ENCODE measurements at places on chromosomes 1 and 21. TPM values are rescaled to one million over a fixed set of nuclear protein-coding genes. Genes with fewer than 3 reads are reported as not detected.

- no peak for DNase-seq
Observed at GRCh38 chr1:226154593-226154992, 31.9 kb downstream of the ACBD3 start.

GRCh38 chr1:242467556-242468145 lies 56.8 kb downstream of the PLD5 start:
- peak; percentile 41 for DNase-seq

GRCh38 chr1:207849016-207849415 lies 61.9 kb downstream of the CD34 start:
- DNase-seq = no peak

DNA sequence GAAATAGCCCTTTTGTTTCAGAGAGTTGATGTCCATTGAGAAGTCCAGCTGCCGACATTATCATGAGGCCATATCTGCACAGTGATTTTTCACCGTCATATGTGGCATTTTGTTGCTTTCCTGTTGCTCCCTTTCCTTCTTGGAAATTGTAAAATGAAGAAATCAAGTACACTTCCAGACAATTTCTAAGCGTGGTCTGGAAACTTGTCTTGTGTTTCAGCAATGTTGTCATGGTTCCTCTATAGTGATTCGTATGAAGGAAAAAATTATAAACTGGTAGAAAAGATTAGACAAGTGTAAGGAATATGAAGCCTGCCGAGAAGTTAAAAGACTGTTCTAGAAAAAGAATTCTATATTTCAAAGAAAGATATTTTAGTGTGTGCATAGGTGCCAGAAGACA lies 17.7 kb downstream of the NTNG1 start:
- no peak for DNase-seq

GRCh38 chr1:230171356-230172015 lies 104.4 kb downstream of the GALNT2 start:
- DNase-seq = no peak

DNA sequence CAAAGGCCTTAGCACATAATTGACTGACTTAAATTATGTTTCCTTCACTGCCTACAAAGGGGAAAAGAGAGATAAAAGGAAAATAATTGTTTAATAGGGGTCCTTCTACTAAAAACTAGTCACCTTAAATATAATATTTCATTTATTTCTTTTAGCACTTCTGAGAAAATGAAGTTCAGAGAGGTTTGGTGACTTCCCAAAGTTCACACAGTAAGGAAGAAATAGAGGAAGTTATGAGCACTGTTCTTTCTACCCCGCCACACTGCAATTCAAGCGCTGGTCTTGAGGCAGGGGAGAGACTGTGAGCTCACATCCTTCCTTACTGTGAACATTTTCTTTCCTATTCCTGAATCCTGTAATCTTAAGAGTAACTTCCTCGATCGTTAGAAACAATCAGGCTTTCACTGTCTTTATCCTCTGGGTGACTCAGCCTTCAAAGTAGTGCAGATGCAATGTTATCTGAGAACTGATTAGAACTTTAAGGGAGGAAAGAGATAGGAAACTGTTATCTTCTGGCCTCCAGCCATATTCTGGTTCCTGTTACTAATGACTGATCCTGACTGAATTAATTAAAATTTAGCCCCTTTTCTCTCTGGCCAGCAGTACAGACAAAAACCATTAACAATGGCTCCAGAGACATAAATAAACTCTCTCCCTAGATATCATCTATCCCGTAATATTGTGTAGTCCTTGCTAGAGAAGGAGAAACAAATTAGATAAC lies 6.8 kb downstream of the RGS5 start:
- DNase-seq = no peak

ADAM30 gene
- total RNA-seq = not detected

PROX1 gene
- total RNA-seq = 16.1 TPM

CRABP2 gene
- total RNA-seq = not detected

CHRM3 gene
- 14.6 TPM for total RNA-seq

TBCE gene
- total RNA-seq = 23.9 TPM

HPCAL4 gene
- 0.14 TPM for total RNA-seq

Measured in transverse colon (tissue), 4 donors.